ENCODE measurements at places on chromosomes 6 and 20.
A peak's percentile ranks its signal among the peaks of the same experiment; 100 is the strongest.

DNA sequence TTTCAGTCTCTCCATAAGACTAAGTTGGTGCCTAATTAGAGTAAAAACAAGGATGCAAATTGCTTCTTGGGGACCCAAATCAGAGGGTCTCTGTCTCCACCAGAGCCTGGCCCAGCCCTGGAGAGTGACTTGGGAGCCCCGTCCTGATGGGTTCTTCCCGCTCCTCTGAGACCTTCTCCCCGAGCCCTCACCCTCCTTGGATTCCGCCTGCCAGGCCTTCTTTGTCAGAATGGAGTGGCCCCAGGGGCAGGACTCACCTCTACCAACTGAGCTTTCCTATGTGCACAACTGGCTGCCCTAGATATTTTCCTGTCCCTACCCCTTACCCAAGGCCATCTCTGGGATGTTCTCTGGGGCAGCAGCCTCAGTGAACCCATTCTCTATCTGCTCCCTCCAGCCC is 9.7 kb downstream of the SYNDIG1 start:
- no peak for DNase-seq

DNA sequence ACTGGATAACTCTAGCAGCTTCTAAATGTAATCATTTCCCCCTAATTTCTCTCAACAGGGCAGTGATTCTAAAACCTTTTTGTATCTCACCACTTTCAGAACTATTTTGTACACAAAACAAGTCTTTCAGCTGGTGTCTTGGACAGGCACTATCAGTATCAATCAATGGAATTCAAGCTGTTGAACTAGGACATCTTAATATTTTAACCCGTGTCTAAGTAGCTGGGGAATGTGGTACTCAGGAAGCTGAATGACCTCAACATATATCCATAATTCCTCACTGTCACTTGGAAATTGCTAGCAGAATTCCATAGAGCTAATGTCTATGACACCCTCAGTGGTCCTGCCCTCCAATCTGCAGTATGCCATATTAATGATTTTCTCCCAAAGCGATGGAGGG is 24.5 kb downstream of the ADAT2 start:
- no peak for DNase-seq

GRCh38 chr6:3571250-3571681 is 114.4 kb upstream of the SLC22A23 start:
- no peak for DNase-seq

DNA sequence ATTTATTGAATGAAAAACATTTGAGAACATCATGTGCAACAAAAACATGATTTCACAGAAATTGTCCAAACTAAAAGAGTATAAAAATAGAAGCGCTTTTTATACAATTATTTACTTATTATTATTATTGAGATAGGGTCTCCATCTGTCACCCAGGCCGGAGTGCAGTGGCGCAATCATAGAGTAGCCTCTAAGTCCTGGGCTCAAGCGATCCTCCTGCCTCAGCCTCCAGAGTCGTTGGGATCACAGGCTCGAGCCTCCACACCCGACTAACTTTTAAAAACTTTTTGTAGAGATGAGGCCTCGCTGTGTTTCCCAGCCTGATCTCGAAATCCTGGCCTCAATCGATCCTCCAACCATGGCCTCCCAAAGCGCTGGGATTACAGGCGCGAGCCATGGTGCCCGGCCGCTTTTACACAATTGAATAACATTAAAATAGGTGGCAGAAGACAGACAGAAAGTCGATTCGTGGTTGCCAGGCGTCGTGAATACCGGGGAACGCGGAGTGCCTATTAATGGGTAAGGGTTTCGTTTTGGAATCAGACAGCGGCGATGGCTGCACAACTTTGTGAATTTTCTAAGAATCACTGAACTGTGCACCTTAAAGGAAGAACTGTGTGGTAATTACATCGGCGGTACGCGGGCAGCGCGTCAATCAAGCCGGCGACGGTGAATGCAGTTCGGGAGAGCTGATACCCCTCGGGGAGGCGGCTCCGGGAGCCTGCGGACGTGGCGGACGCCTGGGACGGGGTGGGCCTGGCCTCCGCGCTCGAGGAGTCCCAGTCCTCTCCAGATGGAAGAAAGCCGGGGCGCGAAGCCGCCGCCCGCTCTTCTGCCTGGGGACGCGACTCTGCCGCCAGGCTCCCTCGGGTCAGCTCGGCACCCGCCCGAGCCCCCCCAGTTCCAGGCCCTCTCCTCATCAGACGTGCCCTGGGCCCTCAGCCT is 807 bp downstream of the TBC1D20 start:
- DNase-seq: peak; percentile 16

GRCh38 chr6:115914098-115914497 is 146.6 kb downstream of the FRK start:
- no peak for DNase-seq

Data from NCI-H446 (cell line).